Large intestine (tissue), 12 donors: ENCODE measurements at places on chromosomes 5 and 9.

DNA sequence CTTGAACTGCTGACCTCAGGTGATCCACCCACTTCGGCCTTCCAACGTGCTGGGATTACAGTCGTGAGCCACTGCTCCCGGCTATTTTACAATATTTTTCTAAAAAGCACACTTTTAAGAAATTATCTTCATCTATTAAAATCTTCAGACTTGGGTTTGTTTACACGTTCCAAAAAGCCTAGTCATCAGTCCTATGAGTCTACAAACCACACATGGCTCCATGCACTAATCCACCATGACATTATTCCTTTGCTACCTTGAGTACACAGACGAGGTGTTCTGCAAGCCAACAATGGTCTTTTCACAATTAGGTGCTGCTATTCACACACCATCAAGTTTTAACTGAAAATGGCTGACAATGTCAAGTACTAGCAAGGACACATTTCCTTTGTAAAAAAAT, 41.0 kb downstream of the TRPM6 start:
- H3K4me3 ChIP-seq, result no peak overlapping the region
- DNase-seq, result no peak
- H3K27ac ChIP-seq, result no peak overlapping the region
- H3K27me3 ChIP-seq, result no peaks in the 10 kb centered on the region
- H3K36me3 ChIP-seq, result no peaks in the 10 kb centered on the region

GRCh38 chr9:6641961-6642360, 3.6 kb downstream of the GLDC start:
- H3K27me3 ChIP-seq, result peaks cover 40% of the 10 kb centered on the region
- DNase-seq, result no peak
- H3K36me3 ChIP-seq, result no peaks in the 10 kb centered on the region
- H3K4me1 ChIP-seq, result peaks cover 21% of the 10 kb centered on the region

DNA sequence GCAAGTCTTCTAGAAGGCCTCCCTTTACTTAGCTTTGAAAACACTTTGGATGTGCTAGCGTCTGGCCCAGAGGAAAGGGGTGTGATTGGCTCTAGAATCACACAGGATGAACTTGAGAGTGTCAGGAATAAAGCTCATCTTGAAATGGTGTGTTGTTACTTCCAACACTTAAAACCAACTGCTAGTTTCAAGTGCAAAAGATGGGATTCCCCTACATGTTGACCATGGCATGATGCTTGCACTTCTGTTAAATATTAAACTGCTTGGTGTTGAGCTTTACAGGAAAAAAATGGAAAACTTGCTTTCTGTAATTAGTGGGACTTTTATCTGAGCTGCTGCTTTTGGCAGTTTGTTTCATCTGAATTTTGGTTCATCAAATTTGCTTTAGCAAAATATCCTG, 261.1 kb downstream of the MED10 start:
- DNase-seq, result no peak
- no peaks in the 10 kb centered on the region for H3K27me3 ChIP-seq
- H3K27ac ChIP-seq, result no peak overlapping the region
- no peaks in the 10 kb centered on the region for H3K36me3 ChIP-seq

GRCh38 chr5:16104961-16105360, 74.6 kb downstream of the MARCHF11 start:
- no peak overlapping the region for H3K27ac ChIP-seq
- no peak for DNase-seq
- H3K36me3 ChIP-seq, result no peaks in the 10 kb centered on the region
- no peaks in the 10 kb centered on the region for H3K4me1 ChIP-seq
- H3K27me3 ChIP-seq, result no peaks in the 10 kb centered on the region

- no peaks in the 10 kb centered on the region for H3K27me3 ChIP-seq
- H3K27ac ChIP-seq, result peak overlapping the region; percentile 64
- DNase-seq, result no peak
These were observed 53.3 kb upstream of the ATP10B start for GRCh38 chr5:160905285-160905684.

DNA sequence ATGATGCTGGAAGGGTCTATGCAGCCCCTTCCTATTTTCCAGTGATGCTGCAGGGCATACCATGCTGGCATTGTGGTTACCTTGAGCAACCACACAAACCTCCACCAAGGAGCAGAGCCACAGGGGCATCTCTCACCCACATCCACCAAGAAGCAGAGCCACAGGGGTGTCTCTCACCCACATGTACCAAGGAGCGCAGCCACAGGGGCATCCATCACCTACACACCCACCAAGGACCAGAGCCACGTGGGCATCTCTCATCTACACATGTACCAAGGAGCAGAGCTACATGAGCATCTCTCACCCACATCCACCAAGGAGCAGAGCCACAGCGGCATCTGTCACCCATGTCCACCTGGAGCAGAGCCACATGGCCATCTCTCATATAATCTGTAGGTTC, 8.8 kb upstream of the GM2A start:
- DNase-seq, result no peak
- H3K27me3 ChIP-seq, result no peaks in the 10 kb centered on the region
- H3K36me3 ChIP-seq, result no peaks in the 10 kb centered on the region
- H3K4me3 ChIP-seq, result no peak overlapping the region
- H3K27ac ChIP-seq, result no peak overlapping the region

DNA sequence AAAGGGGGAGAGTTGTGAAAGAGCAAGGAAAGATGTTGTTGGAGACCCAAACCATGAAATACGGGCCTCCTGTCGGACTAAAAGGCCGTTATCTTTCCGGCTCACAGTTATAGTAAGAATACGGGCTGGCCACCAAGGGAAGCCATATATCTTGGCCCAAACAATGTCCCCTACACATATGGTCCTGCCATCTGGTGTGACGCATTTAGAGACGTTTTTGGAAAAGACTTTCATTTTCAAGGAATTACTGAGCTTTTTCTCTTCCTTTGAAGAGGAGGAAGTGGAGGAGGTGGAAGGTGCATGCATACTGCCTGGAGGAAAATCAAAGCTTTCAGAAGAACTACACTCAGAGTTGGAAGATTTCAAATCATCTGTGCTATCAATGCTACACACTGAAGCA, 26.7 kb downstream of the PWWP2A start:
- no peak for DNase-seq
- peaks cover 33% of the 10 kb centered on the region for H3K36me3 ChIP-seq
- no peaks in the 10 kb centered on the region for H3K27me3 ChIP-seq
- no peak overlapping the region for H3K27ac ChIP-seq

DNA sequence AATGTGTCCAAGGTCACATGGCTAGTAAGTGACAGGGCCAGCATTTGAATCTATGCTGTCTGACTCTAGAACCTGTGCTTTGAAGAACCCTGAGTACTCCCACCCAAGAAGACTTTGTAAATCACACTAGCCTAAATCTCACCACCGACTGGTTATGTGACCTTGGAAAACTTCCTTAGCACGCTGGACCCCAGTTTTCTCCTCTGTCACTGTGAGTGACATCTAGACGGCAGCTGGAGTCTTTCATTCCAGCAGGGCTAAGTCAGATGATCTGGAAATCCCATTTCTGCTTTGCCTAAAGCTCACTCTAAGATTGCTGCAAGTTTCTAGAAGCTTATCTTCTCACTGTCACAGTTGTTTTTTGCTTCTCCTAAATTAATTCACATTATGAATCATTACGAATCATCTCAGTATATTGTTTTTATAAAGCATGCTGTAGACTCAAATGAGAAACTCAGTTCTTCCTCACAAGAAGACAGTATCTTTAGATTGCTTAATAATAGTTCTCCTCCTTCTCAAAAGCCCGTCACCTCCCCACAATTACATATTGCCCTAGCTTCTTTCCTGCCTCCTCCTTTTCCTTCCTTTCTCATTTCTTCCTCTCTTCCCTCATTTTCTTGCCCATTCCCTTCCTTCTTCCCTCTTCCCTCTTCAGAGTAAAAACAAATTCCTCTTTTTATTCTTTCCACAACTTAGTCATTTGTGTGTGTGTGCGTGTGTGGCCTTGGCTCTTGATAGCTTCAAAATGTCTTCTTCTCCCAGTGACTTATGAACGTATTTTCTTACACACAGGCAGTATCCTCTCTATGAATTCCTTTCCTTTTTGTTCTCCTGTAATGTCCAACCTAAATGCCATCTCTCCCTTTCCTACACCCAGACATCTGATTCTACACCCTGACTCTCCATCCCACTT, 16.8 kb downstream of the ALDOB start:
- H3K4me1 ChIP-seq, result peaks cover 5% of the 10 kb centered on the region
- H3K27me3 ChIP-seq, result no peaks in the 10 kb centered on the region
- no peaks in the 10 kb centered on the region for H3K36me3 ChIP-seq
- DNase-seq, result no peak

- no peaks in the 10 kb centered on the region for H3K36me3 ChIP-seq
- H3K27ac ChIP-seq, result no peak overlapping the region
- no peaks in the 10 kb centered on the region for H3K27me3 ChIP-seq
- no peak overlapping the region for H3K4me3 ChIP-seq
- no peaks in the 10 kb centered on the region for H3K4me1 ChIP-seq
These were observed 418.5 kb upstream of the MEF2C start for GRCh38 chr5:89301321-89302025.

DNA sequence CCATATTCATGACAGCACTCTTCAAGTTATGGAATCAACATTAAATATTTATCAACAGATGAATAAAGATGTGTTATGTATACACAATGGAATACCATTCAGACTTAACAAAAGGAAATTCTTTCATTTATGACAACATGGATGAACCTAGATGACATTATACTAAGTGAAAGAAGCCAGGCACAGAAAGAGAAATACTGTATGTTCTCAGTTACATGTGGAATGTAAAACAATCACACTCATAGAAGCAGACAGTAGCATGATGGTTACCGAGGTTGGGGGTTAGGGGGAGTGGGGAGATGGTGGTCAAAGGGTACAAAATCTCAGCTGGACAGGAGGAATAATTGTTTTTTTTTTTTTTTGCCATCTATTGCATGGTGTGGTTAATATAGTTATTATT, 431.9 kb downstream of the DMAC1 start:
- H3K36me3 ChIP-seq, result no peaks in the 10 kb centered on the region
- no peak overlapping the region for H3K4me3 ChIP-seq
- H3K4me1 ChIP-seq, result no peaks in the 10 kb centered on the region
- no peak overlapping the region for H3K27ac ChIP-seq
- DNase-seq, result no peak

- H3K27ac ChIP-seq, result no peak overlapping the region
- no peak for DNase-seq
- no peak overlapping the region for H3K4me3 ChIP-seq
- no peaks in the 10 kb centered on the region for H3K27me3 ChIP-seq
These were observed 10.9 kb downstream of the EXOC3 start for GRCh38 chr5:453725-454481.

- H3K27me3 ChIP-seq, result no peaks in the 10 kb centered on the region
- no peaks in the 10 kb centered on the region for H3K36me3 ChIP-seq
- DNase-seq, result no peak
- no peaks in the 10 kb centered on the region for H3K4me1 ChIP-seq
- H3K4me3 ChIP-seq, result no peak overlapping the region
These were observed 319.1 kb downstream of the MED10 start for GRCh38 chr5:6059137-6059800.

GRCh38 chr5:134582941-134583340, 49.7 kb downstream of the SAR1B start:
- no peaks in the 10 kb centered on the region for H3K27me3 ChIP-seq
- peaks cover 4% of the 10 kb centered on the region for H3K4me1 ChIP-seq
- H3K36me3 ChIP-seq, result peaks cover 38% of the 10 kb centered on the region
- no peak overlapping the region for H3K4me3 ChIP-seq

DNA sequence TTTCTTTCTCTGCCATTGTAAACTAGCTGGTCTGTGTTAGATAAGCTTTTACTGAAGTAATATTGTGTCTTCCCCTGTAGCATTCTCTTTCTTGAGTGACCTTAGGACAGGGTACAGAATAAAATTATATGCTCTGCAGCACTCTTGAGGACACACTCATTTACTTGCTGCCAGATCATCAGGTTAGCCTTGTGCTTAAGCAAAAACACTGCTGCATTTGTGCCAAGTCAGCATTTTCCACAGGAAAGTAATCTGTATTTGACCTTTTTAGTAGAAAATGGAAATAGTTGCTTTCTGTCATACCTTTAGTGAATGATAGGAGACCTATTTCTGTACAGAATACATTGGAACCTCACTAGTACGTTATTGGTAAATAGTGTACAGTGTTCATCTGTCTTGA, 54.2 kb downstream of the LMNB1 start:
- H3K4me1 ChIP-seq, result no peaks in the 10 kb centered on the region
- H3K4me3 ChIP-seq, result no peak overlapping the region
- peak; percentile 73 for DNase-seq
- H3K27ac ChIP-seq, result no peak overlapping the region

DNA sequence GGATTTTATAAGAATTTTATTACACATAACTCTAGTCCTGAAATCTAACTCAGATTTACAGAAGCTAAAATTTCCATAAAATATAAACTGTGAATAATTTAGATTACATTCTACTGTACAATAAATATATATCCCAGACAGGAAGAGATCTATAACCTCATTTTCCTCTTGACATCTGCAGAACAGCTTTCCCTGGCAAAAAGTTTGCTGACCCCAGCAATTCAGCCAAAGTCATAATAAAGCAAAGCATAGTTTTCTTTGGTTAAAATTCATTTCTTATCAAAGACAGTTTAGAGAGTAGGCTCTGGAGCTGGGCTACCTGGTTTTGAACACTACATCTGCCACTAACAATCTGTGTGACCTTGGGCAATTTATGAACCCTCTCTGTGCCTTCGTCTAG, 372.5 kb downstream of the CAAP1 start:
- H3K4me3 ChIP-seq, result no peak overlapping the region
- H3K27ac ChIP-seq, result no peak overlapping the region

DNA sequence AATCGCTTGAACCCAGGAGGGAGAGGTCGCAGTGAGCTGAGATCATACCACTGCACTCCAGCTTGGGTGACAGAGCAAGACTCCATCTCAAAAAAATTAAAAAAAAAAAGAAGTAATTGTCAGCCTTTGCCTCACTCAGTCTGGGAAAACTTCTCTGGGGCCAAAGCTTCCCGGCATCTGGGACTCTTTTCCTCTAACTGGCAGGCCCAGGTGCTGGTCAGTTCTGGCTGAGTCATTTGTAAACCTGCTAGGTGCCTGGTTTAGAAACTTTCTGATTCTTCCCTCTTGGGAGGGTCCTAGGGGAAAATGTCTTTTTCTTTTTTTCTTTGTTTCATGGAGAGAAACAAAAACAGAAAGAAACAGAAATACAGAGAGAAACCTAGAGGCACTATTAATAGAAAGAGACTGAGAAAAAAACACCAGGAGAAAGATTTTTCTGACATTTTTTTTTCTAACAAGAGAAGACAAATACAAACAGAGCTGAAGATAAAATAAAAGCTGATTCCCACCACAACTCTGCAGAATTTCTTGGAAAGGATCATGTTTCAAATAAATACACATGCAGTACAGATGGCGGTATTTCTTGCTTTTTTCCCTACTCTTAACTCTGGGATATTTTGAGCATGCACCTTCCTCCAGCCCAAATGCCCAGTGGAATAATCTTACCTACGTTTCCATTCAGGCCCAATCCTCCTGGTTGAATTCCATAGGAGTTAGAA, 22.1 kb upstream of the UBAP2 start:
- H3K27ac ChIP-seq, result no peak overlapping the region
- H3K4me3 ChIP-seq, result no peak overlapping the region
- H3K36me3 ChIP-seq, result no peaks in the 10 kb centered on the region
- no peaks in the 10 kb centered on the region for H3K27me3 ChIP-seq
- H3K4me1 ChIP-seq, result peaks cover 17% of the 10 kb centered on the region
